Pancreas (tissue), 10 donors: ENCODE measurements at places on chromosomes 5 and 9. TPM values are rescaled to one million over a fixed set of nuclear protein-coding genes. Genes with fewer than 3 reads are reported as not detected.

RNF183 gene
- total RNA-seq: 0.14 TPM

KIF4B gene
- total RNA-seq: not detected

GRCh38 chr9:6877671-6878161 is 119.9 kb downstream of the KDM4C start:
- no peaks in the 10 kb centered on the region for H3K27me3 ChIP-seq
- no peaks in the 10 kb centered on the region for H3K36me3 ChIP-seq
- DNase-seq: no peak
- no peak overlapping the region for H3K27ac ChIP-seq
- no peaks in the 10 kb centered on the region for H3K4me1 ChIP-seq

DNA sequence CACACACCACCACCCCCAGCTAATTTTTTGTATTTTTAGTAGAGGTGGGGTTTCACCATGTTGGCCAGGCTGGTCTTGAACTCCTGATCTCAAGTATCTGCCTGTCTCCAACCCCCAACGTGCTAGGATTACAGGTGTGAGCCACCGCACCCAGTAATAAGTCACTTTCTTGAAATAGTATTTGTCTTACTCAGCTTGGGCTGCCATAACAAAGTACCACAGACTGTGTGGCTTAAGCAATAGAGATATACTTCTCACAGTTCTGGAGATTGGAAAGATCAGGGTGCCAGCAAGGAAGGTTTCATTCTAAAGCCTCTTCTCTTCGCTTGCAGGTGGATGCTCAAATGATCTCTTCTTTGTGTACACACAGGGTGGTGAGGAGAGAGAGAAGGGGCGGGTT is 99.8 kb downstream of the ARRDC3 start:
- H3K36me3 ChIP-seq: no peaks in the 10 kb centered on the region
- H3K4me3 ChIP-seq: no peak overlapping the region
- no peaks in the 10 kb centered on the region for H3K4me1 ChIP-seq

GRCh38 chr9:121645853-121646807 is 5.3 kb upstream of the DAB2IP start:
- H3K4me1 ChIP-seq: peaks cover 14% of the 10 kb centered on the region
- no peaks in the 10 kb centered on the region for H3K27me3 ChIP-seq
- DNase-seq: no peak
- peak overlapping the region; percentile 67 for H3K27ac ChIP-seq
- no peaks in the 10 kb centered on the region for H3K36me3 ChIP-seq

DNA sequence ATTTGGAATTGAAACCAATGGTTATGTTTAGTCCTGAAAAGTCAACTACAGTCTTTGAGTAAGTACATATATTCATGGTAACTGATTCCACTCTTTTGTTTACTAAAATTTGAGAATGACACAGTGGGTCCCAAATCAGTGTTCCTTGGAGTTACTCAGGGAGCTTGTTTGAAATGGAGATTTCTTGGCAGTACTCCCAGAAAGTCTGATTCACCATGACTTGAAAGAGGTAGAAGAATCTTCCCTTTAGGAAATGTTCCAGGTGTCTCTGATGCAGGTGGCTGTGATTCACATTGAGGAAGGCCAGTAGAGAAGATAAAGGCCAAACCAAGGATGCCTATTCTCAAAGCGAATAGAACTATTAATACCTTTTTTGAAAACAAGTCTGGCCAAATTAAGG is 1078.3 kb downstream of the CDH12 start:
- DNase-seq: no peak
- no peaks in the 10 kb centered on the region for H3K27me3 ChIP-seq
- H3K4me1 ChIP-seq: no peaks in the 10 kb centered on the region
- H3K36me3 ChIP-seq: no peaks in the 10 kb centered on the region

GRCh38 chr9:7287065-7287464 is 512.5 kb downstream of the DMAC1 start:
- no peaks in the 10 kb centered on the region for H3K4me1 ChIP-seq
- H3K36me3 ChIP-seq: no peaks in the 10 kb centered on the region
- H3K27me3 ChIP-seq: no peaks in the 10 kb centered on the region
- no peak for DNase-seq

DNA sequence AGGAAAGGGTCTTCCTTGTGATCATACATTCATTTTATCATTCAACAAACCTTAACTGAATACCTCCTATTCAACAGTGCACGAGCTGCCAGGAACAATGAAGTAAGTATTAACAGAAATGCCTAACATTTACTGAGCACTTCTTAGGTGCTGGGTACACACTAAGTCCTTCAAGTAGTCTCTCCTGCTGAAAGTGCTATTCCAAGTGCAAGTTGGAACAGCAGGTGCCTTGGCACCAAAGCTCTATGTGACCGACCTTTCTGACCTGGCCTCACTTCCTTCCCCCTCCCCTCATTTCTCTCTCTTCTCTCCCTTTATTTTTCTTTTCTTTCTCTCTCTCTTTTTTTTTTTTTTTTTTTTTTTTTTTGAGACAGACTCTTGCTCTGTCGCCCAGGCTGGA is 94.5 kb downstream of the GRIA1 start:
- H3K27me3 ChIP-seq: no peaks in the 10 kb centered on the region
- no peak for DNase-seq
- no peaks in the 10 kb centered on the region for H3K36me3 ChIP-seq

DNA sequence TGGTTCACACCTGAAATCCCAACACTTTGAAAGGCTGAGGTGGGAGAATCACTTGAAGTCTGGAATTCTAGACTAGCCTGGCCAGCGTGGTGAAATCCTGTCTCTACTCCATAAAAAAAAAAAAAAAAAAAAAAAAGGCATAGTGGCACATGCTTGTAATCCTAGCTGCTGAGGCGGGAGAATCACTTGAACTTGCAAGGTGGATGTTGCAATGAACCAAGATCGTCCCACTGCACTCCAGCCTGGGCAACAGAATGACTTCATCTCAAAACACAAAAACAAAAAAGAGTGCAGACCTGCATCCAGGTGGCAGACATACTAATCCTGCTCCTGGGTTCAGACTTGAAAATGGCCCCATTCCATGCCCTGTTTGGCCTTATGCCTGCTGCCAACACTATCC is 21.8 kb upstream of the ADAMTS19 start:
- no peak overlapping the region for H3K27ac ChIP-seq
- H3K4me3 ChIP-seq: peak overlapping the region; percentile 34
- H3K4me1 ChIP-seq: no peaks in the 10 kb centered on the region
- H3K27me3 ChIP-seq: no peaks in the 10 kb centered on the region

DNA sequence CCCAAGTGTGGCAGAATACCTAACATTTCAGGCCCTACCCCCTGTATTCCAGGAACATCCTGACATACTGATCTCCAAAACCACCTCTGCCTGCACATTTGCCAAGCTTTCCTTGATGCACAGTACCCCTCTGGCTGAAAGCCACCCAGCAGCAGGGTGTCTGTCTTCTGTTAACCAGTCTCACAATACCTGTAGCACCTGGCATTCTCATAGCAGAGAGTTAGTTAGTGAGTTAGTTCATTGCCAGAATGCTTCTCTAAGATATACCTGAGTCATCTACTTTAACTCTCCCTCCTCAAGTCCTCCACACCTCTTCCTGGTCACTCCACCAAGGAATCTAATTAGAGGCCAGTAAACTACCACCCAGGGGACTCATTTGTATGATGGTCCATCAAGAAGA is 46.1 kb upstream of the IL7R start:
- no peaks in the 10 kb centered on the region for H3K27me3 ChIP-seq
- H3K4me1 ChIP-seq: no peaks in the 10 kb centered on the region
- no peak for DNase-seq
- no peak overlapping the region for H3K27ac ChIP-seq
- H3K4me3 ChIP-seq: no peak overlapping the region

DNA sequence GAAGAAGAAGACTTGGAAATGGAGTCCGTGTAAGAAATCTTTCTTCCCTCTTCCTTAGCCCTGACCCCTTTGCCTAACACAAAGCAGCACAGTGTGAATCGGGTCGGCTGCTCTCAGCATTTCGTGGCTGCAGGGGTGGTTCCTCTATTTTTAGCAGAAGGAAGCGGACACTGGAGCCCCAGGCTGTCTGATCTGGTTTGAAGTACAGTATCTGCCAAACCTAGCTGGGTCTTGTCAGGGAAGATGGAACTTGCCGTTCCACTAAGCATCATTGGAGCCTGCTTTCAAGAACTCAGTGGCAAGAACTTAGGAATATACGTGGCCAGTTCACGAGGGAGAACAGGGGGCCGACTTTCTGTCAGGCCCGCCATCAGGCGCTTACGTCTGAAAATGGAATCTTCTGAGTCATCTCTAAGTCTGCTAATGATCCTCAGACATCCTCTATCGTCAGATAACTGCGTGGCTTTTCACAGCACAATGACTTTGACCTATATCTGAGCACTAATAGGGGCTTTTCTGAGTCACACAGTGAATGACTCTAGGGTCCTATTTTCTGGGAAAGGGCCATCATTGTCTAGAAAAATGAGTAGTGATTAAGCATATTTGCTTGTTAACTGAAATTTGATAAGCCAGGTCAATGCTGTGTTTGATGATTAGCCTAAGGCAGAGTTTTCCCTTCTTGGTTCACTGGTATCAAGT is 43.3 kb upstream of the NCS1 start:
- DNase-seq: peak; percentile 48
- no peak overlapping the region for H3K4me3 ChIP-seq
- H3K36me3 ChIP-seq: peaks cover 31% of the 10 kb centered on the region
- peak overlapping the region; percentile 67 for H3K27ac ChIP-seq
- H3K4me1 ChIP-seq: no peaks in the 10 kb centered on the region

DNA sequence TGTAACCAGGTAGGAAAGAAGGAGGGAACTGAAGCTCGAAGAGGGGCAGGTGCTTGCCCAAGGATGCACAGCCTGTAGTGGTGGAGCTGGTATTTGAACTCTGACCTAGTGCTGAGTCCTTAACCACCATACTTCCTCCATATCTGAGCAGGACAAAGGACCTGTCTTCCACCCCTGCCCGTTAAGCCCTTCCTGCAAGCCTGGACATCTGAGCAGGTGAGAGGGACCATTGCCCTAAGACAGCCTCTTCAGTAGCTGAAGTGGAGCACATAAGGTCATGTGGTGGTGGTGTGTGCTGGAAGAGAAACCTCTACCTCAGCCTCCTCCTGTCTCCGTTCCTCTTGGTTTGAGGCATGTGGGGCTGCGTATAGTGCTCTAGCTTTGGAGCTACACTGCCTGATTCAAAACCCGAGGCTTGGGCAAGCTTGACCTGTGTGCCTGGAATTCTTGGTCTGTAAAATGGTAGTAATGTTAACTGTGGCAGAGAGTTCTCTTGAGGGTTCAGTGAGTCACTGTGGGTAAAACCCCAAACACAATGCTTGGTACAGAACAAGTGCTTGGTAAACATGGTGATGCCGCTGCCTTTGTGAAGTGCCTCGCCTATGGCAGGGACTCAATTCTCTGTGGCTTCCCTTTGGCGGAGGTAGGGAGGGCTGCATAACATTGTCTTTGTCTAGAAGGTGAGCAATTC is 7.4 kb downstream of the GALNT10 start:
- no peaks in the 10 kb centered on the region for H3K36me3 ChIP-seq
- H3K27ac ChIP-seq: no peak overlapping the region
- H3K4me3 ChIP-seq: no peak overlapping the region
- peaks cover 9% of the 10 kb centered on the region for H3K4me1 ChIP-seq
- no peaks in the 10 kb centered on the region for H3K27me3 ChIP-seq

DNA sequence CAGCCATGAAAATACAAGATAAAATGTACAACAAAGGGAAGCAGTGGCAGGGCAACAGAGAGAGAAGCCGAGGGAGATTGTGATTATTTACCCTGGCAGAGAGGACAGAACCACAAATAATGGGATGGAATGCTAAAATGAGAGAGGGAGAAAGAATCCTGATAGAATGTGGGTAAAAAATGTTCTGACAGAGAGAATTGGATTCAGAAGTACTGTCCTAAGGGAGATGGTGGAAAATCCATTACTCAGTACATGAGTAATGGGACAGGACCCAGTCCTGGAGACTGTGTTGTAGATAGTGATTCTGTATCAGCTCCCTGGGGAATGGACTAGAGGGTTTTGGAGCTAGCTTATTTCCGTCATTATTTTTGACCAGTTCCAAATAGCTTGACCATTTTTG is 831.5 kb downstream of the MAT2B start:
- no peaks in the 10 kb centered on the region for H3K4me1 ChIP-seq
- H3K27me3 ChIP-seq: no peaks in the 10 kb centered on the region
